Muscle of leg (tissue), 16 donors: ENCODE measurements at places on chromosomes 2 and 18. TPM values are rescaled to one million over a fixed set of nuclear protein-coding genes. Genes with fewer than 3 reads are reported as not detected.

DNA sequence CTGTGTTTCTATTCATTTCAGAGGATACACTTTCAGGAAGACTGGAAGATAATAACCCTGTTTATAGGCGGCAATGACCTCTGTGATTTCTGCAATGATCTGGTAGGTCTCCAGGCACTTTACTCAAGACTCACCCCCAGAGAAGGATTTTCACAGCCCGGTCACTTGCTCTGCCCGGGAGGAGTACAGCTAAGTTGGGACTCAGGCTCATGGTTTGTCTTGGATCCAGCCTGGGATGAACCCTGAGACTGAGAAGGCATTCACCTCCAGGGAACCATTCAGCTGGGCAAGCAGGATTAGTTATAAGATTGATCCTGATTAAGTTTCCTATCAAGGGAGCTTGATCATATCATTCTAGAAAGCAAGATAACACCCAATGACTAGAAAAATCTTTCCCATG is 83.7 kb downstream of the PLB1 start:
- no peak for DNase-seq

GRCh38 chr2:182866461-182867406 is at the start of gene FRZB:
TSS of gene FRZB (minus strand) at chr2:182866637. CDS start at chr2:182866552, 85 bp downstream.
- peak; percentile 94 for DNase-seq

DNA sequence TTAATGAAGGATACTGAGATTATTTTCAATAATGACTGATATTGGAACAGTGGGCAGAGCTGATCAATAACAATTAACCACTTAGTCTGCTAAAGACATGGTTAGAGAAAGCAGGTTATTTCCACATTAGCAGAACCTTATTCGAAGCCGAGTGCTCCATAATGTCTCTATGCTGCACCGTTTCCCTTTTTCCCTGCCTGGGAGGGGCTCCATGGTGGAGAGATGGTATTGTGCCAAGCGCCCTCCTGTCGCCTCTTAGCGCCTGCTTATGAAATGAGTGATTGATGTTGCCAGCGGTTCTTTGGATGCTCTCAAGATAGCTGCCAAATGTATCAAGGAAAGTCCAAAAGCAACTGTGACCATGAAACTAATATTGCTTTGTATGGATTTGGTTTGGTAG is 34.6 kb upstream of the INSIG2 start:
- DNase-seq, result no peak

DNA sequence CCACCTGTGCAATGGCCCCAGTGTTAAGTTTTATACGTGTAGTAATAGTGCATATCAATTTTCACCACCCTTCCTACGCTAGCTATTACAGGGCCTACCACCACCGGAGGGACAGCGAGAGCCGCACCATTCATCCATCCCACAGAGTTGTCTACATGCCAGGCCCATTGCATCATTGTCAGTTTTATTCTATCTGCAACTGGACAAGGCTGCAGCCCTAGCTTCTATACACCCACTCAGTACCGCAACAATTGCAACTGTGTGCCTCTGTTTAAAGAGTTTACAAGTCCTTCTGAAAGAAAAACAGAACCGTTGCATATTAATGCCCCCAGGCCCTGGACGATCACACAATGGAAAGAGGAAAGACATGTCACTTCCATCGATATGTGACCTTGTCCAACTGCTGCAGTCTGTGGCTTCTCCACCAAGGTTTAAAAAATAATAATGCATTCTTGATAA is 58.6 kb downstream of the ZEB2 start:
- DNase-seq, result peak; percentile 67

GRCh38 chr2:17520761-17521160 is 2.5 kb upstream of the RAD51AP2 start:
- DNase-seq, result no peak

DNA sequence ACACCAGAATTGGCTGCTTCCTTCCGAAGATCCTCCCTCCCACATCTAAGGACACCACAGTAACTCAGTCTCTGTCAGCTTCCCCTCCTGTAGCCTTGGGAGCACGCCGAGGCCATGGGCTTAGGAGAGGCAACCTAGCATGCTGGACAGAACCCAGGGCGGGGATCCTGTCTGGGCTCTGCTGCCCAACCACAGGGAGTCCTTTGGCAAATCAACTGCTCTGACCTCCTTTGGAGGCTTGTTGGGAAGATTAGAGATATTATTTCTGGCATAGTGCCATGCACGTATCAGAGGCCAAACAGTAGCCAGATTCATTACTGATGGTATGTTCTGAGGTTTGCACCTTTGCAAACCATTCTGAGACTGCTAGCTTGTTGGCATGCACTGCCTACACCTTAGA is 262.7 kb upstream of the EPAS1 start:
- DNase-seq, result no peak

DNA sequence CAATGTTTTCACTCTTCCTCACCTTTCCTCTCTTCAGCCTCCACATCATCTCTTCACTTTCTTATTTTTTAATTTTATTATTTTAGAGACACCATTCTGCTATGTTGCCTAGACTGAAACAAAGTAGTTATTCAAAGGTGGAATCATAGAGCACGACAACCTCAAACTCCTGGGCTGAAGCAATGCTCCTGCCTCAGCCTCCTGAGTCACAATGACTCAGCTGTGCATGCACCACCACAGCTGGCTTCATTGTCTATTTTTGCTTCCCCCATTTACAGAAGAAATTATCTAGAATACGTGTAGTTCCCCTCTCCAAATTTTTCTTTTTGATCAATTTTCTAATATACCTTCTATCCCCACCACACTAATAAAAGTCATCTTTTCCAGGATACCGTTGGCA is 911.5 kb upstream of the SOX11 start:
- no peak for DNase-seq

DNA sequence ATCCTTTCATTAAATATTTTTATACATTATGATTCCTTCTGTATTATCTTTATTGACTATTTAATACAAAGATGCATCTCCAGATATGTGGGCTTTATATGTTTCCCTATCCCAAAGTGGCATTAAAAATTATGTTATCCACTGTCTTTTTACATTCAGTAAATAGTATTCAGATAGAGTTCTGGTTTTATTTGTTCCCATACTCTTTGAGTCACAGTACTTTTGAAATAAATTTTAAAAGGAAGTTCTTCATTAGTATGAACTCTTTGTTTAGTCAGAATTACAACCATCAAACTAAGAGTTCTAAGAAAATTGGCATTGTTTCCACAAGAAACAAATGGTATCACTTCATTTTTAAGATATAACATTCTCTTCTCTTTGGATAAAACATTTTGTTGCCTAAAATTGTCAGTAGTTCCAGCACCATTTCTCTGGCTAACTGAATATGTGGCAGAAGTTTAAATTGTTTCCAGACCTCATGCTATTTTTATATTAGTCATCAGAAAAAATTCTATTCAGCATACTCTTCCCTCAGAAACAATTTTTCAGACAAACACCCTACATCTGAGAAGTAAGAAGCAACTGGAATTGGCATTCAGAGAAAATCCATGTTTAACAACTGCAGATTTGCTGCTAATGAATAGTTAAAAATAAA is 88.5 kb upstream of the COL5A2 start:
- DNase-seq, result peak; percentile 90

DNA sequence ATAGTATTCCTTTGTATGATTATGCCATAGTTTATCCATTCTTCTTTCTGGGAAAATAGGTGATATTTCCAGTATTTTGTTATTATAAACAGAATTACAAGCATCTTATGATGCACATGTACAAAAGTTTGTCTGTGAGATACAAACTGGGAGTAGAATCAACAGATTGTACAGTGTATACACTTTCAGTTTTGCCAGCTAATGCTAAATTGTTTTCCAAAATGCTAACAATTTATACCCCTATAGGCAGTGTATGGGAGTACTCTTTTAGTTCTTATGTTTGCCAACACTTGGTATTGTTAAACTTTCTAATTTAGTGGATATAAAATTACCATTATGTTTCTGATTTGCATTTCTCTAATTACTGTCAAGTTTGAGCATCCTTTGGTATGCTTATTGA is 31.0 kb upstream of the TNFRSF11A start:
- DNase-seq, result no peak

- DNase-seq, result no peak
Observed at GRCh38 chr2:224885291-224885690, 157.0 kb downstream of the DOCK10 start.

DNA sequence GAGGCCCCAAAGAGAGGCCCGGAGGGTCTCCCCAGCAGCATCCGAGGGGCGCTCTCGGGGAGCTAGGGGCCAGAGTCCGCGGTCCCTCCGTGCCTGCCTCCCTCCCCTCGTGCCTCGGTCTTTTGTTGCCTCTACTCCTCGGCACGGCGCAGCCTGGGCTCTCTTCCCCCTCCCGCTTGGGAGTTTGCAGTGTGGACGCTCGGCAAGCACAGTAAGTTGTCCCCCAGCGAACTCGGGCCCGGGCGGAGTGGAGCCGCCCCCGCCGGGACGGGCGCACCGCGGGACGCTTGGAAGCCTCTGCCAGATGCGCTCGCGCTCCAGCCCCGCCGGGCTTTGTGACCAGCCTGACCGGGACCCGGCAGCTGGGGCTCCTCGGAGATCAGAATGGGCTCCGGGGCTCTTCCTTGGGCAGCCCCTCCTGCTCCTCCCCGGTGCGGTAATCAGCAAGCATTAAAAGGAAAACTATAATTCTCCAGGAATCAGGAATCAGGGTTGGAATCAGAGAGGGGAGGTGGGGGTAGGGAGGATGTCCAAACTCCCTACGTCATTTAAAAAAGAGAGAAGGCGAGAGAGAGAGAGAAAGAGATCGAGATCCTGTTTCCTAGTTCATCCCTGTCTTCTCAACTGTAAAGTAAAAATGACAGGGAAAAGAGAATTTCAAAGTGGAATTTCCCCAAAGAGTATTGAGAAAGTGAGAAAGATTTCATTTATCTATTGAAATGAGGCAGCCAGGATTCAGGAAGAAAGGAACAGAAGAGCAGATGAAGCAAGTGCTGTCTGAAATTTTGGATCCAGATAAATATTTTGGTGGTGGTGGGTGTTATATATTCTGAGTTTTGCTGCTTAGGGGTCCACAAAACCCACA is 786 bp upstream of the TMEM200C start:
- peak; percentile 56 for DNase-seq

The KCTD1 gene
- polyA plus RNA-seq, result 4.6 TPM

The KCNG2 gene
- polyA plus RNA-seq, result 0.82 TPM

The GPR75 gene
- polyA plus RNA-seq, result 1.3 TPM

The GBX2 gene
- not detected for polyA plus RNA-seq

The GREB1 gene
- polyA plus RNA-seq, result 6.5 TPM

The ADAM23 gene
- 13.5 TPM for polyA plus RNA-seq
